ENCODE measurements at places on chromosomes 13 and 19.

DNA sequence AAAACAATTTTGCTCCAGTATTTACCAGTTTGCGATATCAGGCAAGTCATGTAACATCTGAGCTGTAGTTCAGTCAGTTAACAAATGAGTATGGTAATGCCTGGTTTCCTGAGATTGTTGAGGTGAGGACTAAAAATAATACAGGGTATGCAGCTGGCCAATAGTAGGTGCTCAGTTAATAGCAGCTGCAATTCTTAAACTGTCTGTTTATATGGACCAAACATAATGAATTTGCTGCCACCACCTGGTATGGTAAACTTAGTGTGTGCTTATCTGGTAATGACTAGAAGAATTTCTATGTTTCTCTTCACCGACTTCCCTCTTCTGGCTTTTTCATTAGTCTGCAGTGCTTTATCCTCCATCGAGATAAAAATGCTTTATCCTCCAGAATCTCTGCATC lies 9.1 kb downstream of the ZMYM2 start:
- peak; percentile 12 for DNase-seq
- no peak overlapping the region for H3K4me3 ChIP-seq
- H3K36me3 ChIP-seq: peaks cover 29% of the 10 kb centered on the region
- H3K4me1 ChIP-seq: peaks cover 4% of the 10 kb centered on the region
- no peaks in the 10 kb centered on the region for H3K27me3 ChIP-seq

GRCh38 chr19:5298471-5298901 lies 42.1 kb downstream of the PTPRS start:
- no peak overlapping the region for H3K4me3 ChIP-seq
- H3K27ac ChIP-seq: no peak overlapping the region
- no peaks in the 10 kb centered on the region for H3K36me3 ChIP-seq
- H3K27me3 ChIP-seq: no peaks in the 10 kb centered on the region

DNA sequence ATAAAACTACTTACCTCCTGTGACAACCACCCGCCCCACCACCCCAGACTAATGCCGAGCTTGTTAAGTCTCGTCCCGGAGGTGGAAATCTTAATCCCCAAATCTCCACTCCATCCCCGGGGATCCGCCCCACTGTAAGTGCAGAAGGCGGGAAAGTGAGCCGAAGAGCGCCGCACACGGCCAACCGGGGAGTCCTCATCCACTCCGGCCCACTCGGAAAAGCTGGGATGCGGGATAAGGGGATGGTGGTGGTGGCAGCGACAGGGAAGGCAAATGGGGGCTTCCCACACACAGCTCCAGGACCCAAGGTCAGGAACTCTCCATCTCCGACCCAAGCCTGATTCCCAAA lies 621 bp downstream of the FBL start:
- no peaks in the 10 kb centered on the region for H3K27me3 ChIP-seq
- peaks cover 34% of the 10 kb centered on the region for H3K4me1 ChIP-seq
- DNase-seq: no peak
- peak overlapping the region; percentile 92 for H3K27ac ChIP-seq

GRCh38 chr19:55231391-55232285 lies 3.1 kb upstream of the TMEM86B start:
- peaks cover 13% of the 10 kb centered on the region for H3K36me3 ChIP-seq
- H3K27me3 ChIP-seq: no peaks in the 10 kb centered on the region
- H3K4me1 ChIP-seq: peaks cover 10% of the 10 kb centered on the region

DNA sequence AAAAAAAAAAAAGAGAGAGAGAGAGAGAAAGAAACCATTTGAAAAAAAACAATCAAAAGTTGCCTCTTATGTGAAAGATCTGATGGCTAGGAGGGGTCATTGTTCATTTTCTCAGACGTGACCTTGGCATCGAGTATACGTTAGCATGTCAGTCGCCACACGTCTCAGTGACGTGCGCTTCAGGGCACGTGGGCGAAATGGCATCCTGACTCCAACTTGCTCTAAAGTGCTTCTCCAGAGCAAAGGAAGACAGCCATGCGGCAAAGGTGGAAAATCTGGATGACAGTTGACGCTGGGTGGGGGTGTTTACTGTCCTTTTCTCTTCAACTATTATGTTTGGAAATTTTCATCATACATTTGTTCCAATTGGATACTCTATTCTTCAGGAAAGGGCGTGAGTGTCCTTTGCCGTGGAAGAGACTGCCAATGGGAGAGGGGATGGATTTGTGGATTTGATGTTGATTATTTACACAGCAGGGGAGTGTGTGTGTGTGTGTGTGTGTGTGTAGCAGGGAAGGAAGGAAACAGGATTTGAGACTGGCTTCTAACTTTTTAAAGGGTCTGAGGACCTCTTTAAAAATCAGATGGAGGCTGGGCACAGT lies 25.0 kb downstream of the KLF2 start:
- H3K36me3 ChIP-seq: no peaks in the 10 kb centered on the region
- no peaks in the 10 kb centered on the region for H3K27me3 ChIP-seq
- DNase-seq: no peak

GRCh38 chr13:51581148-51581820 lies 3.0 kb upstream of the WDFY2 start:
- no peaks in the 10 kb centered on the region for H3K36me3 ChIP-seq
- H3K4me3 ChIP-seq: no peak overlapping the region
- H3K27me3 ChIP-seq: no peaks in the 10 kb centered on the region
- H3K27ac ChIP-seq: no peak overlapping the region

- H3K27ac ChIP-seq: no peak overlapping the region
- H3K4me3 ChIP-seq: no peak overlapping the region
- no peaks in the 10 kb centered on the region for H3K36me3 ChIP-seq
These were observed 31.2 kb upstream of the LRRC4B start for GRCh38 chr19:50599427-50599826.

DNA sequence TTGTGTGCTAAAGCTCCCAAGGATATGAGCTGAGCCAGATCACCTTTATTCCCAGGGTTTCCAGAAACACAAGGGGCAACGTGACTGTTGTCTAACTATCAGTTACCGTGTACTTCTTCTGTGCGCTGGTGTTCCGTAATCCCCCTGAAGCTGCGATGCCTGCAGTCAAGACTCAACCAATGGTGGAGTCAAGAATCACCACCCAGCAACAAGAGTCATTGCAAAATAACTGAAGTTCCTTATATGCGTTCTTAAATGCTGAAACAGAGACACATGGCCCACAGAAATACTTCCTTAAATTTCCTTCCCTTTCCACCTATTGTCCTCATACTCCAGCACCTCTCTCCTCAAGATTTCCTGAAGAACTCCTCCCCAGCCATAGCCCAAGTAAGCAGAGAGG lies 200.2 kb downstream of the KATNAL1 start:
- DNase-seq: no peak
- H3K4me3 ChIP-seq: no peak overlapping the region
- peaks cover 13% of the 10 kb centered on the region for H3K4me1 ChIP-seq
- no peaks in the 10 kb centered on the region for H3K27me3 ChIP-seq
- no peak overlapping the region for H3K27ac ChIP-seq
- no peaks in the 10 kb centered on the region for H3K36me3 ChIP-seq

DNA sequence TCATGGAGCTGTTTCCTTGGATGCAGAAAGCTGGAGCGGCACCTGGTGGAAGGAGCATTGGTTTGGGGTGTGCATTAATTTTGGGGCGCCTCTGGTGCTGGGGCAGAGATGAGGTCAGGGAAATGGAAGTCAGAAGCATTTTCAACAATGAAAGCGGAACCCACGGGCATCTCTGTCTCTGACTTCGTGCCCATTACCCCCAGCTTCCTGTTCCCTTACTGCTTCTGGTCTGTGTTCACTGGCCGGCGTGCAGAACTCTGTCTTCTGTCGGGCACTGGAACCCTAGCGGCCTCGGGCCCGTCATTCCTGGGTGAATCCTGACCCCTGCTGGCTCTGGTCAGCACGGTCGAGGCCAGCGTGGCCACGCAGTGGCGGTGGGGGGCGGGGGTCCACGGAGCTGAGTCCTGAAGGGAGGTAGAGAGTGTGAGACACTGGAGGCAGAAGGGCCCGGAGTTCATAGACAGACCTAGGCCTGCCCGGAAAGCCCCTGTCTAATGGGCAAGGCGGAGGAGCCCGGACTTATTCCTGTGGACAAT lies 7.9 kb upstream of the LINGO3 start:
- DNase-seq: peak; percentile 80
- peaks cover 17% of the 10 kb centered on the region for H3K27me3 ChIP-seq
- H3K36me3 ChIP-seq: no peaks in the 10 kb centered on the region
- no peak overlapping the region for H3K4me3 ChIP-seq

DNA sequence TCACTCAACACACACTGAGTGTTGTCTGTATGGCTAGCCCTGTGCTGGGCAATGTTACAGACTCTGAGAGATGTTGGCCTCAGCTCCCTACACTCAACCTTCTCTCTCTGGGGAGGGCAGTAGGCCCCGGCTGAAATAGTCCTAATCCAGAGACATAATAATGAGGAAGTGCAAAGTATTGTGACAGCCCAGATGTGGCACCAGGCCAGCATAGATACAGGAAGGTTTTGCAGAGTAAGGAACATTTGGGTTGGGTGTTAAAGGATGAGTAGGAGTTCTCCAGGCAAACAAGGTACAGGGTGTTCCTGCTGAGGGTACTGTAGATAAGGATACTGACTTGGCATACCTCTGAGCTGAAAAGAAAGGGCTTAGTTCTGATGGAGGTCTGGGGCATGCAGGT lies 2.4 kb downstream of the LIN7B start:
- no peak for DNase-seq
- H3K4me3 ChIP-seq: no peak overlapping the region
- peaks cover 22% of the 10 kb centered on the region for H3K4me1 ChIP-seq
- peaks cover 15% of the 10 kb centered on the region for H3K27me3 ChIP-seq
- H3K27ac ChIP-seq: no peak overlapping the region

DNA sequence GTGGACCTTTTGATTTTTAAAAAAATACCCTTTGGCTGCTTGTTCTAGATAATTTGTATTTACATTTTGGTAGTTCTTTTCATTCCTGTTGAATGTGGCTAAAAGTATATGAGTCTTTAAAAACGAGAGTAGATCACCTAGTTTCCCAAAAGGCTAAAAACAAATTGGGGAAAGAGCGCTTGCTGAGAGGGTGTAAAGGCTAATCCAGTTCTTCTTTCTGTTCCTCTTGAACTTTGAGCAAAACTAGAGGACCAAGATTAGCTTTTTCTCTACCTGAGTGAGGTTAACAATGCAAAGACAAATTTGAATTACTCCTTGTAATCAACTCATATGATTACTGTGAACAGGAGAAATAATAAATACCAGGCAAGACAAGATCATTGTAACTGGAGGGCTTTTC lies 2513.2 kb downstream of the PCDH9 start:
- no peak overlapping the region for H3K27ac ChIP-seq
- H3K36me3 ChIP-seq: no peaks in the 10 kb centered on the region
- no peak for DNase-seq
- H3K4me3 ChIP-seq: no peak overlapping the region
- H3K4me1 ChIP-seq: no peaks in the 10 kb centered on the region

DNA sequence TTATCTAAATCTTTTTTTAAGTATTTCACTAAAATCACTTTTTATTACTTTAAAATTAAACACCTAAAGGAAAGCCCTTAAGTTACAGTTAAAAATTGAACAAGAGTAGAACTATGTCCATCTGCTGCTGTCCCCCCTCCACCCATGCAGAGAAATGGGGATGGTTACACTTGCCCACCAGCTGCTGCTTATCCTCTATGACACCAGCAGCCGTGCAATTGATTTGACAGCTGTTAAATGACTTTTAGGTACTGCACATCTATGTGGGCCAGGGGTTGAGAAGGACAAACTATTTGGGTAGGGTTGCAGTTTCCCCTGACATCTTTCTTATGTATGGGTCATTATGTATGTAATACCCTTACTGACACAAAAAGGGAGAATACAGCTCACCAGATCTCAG lies 77.2 kb downstream of the TBC1D4 start:
- no peaks in the 10 kb centered on the region for H3K36me3 ChIP-seq
- H3K4me1 ChIP-seq: peaks cover 52% of the 10 kb centered on the region
- DNase-seq: no peak
- H3K27ac ChIP-seq: peak overlapping the region; percentile 98

DNA sequence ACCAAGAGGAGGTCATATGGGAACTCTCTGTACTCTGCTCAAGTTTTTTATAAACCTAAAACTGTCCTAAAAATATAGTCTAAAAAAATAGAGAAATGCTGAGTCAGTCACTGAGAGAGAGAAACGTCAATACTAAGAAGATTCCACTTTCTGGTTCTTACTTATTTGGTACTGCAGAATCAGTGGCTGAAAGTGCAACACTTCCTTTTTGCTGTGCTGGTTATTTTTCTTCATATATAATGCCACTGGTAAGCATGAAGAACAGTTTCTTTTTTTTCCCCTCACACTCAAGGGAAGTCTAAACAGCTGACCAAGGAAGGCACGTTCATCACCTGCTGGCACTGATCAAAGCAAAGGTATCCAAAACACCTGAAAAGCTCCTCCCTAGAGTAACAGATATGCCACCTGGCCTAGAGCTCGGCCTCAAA lies 44.3 kb upstream of the N4BP2L1 start:
- no peaks in the 10 kb centered on the region for H3K36me3 ChIP-seq
- no peak for DNase-seq
- no peaks in the 10 kb centered on the region for H3K27me3 ChIP-seq
- no peak overlapping the region for H3K27ac ChIP-seq
- H3K4me3 ChIP-seq: no peak overlapping the region

- H3K27ac ChIP-seq: no peak overlapping the region
- no peak for DNase-seq
- no peaks in the 10 kb centered on the region for H3K36me3 ChIP-seq
These were observed 149.7 kb upstream of the ZNF536 start for GRCh38 chr19:30222428-30222873.

DNA sequence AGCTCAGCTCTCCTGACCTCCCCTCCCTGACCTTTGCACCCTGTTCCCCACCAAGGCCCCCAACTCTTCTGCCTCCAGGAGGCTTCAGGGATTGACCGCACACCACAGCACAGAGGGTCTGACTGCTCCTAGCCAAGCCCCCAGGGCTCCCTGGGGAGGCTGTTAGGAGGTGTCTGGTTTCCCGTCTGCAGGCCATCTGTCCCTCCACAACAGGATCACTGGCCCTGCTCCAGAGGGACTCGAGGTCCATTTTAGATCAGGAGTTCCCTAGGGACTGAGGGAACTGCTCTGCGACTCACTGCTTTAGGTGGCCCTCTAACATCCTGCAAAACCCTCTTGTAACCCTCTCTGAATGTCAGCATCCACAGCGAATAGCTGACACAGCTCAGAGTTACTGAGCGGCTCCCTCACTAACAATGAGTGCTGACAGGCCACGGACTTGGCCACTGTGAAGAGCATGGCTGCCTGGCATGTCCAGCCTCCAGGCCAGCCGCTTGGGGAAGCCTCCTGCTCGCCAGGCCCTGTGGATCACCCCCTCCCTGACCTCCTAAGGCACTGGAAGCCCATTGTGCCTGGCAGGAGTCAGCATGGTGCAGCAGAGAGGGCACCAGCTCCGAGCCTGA lies 17.7 kb downstream of the GRIK5 start:
- H3K4me1 ChIP-seq: no peaks in the 10 kb centered on the region
- no peaks in the 10 kb centered on the region for H3K27me3 ChIP-seq
- H3K4me3 ChIP-seq: no peak overlapping the region
- no peak overlapping the region for H3K27ac ChIP-seq

DNA sequence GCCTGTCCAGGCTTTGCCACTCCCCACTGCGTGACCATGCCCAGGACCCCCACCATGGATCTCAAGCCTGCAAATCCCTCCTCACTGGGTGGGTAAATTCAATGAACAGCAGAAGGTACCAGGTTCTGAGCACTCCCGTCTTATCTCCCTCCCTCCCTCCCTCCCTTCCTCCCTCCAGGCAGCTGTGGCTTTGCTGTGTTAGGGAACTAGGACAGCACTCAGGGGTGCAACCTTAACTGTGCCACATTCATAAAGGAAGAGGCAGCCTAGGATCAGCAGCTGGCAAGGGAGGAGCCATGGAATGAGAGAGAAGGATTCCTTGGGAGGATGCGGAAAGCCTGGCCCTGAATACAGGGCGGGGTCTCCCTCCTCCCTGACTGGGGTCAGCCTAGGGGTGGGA lies 5.6 kb downstream of the CEACAM4 start:
- H3K27ac ChIP-seq: no peak overlapping the region
- no peaks in the 10 kb centered on the region for H3K4me1 ChIP-seq
- H3K27me3 ChIP-seq: no peaks in the 10 kb centered on the region
- no peak for DNase-seq
- no peak overlapping the region for H3K4me3 ChIP-seq
